IPS DF 19.7 (cell line): ENCODE measurements at places on chromosomes 3 and 15.

GRCh38 chr3:187626581-187626980 lies 43.6 kb downstream of the SST start:
- DNase-seq = no peak

- no peak for DNase-seq
Observed at GRCh38 chr3:168269001-168269400, 173.3 kb upstream of the GOLIM4 start.

- DNase-seq = no peak
Observed at GRCh38 chr3:197083486-197083885, 53.9 kb upstream of the MELTF start.

GRCh38 chr15:94445566-94446160 lies 214.3 kb downstream of the MCTP2 start:
- no peak for DNase-seq

GRCh38 chr3:158205994-158206393 lies 96.1 kb downstream of the RSRC1 start:
- no peak for DNase-seq

GRCh38 chr3:69777582-69777967 lies 38.3 kb downstream of the MITF start:
- no peak for DNase-seq

GRCh38 chr15:22827125-22827524 lies 11.3 kb upstream of the NIPA2 start:
- peak; percentile 38 for DNase-seq

DNA sequence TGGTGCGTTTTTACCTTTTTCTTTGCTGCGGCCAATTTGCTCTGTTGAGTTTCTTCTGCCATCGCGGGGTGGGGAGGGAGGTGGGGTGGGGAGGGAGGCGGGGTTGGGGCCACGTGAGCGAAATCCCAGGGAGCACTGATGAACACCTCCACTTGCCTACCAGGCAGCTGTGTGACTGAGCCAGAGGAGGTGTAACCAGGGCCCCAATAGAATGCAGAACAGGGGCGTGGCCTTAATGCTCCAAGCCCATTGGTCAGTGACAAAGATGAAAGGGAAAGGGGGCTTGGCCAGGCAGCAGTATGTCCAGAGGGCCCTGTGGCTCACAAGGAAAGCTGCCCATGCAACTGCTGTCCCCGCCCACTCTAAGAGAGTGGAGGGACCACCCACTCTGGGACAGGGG lies 21.4 kb upstream of the OR4F6 start:
- peak; percentile 17 for DNase-seq

DNA sequence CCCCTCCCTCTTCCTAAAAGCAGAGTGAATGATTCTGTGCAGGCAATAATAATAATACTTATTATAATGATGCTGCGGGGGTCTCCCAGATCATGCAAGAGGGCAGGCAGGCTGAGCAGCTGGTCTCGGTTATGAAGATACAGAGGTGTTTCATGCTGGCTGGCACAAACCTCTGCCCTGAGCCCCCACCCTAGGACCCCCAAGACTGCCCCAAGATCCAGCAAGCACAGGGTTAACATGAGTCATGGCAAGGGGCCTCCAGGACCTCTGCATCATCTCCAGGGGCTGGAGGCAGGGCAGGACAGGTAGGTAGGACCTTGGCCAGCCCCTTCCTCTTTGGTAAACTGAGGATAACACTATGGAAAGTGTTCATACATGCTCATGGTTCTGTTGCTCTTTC lies 2.7 kb downstream of the MGLL start:
- DNase-seq = no peak

- DNase-seq = no peak
Observed at GRCh38 chr15:61227269-61227949, 1.7 kb downstream of the RORA start.

- DNase-seq = peak; percentile 63
Observed at GRCh38 chr3:52052831-52053306, 3.5 kb downstream of the DUSP7 start.

GRCh38 chr3:16103472-16103871 lies 71.0 kb upstream of the GALNT15 start:
- no peak for DNase-seq

DNA sequence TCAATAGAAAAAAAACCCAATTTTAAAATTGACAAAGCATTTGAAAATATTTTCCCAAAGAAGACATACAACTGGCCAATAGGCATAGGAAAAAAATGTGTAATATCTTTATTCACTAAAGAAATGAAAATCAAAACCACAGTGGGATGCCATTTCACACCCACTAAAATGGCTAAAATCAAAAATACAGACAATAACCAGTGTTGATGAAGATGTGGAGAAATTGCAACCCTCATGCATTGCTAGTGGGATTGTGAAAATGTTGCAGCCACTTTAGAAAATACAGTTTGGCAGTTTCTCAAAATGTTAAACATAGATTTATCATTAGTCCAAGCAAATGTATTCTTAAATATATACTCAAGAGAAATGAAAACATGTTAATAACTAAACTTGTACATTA lies 315.1 kb upstream of the GPR149 start:
- DNase-seq = no peak

DNA sequence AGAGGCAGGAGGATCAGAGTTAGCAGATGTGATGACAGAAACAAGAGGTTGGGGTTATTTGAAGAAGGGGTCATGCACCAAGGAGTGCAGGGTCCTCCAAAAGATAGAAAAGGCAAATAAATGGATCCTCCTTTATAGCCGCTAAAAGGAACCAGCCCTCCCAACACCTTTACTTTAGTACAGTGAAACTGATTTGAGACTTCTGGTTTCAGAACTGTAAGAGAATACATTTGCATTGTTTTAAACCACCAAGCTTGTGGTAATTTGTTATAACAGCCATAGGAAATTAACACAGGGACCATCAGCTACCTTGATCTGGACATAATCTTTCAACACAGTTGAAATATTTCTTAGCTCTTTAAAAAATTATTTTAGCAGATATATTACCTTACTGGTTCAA lies 166.6 kb downstream of the TIGIT start:
- DNase-seq = no peak

DNA sequence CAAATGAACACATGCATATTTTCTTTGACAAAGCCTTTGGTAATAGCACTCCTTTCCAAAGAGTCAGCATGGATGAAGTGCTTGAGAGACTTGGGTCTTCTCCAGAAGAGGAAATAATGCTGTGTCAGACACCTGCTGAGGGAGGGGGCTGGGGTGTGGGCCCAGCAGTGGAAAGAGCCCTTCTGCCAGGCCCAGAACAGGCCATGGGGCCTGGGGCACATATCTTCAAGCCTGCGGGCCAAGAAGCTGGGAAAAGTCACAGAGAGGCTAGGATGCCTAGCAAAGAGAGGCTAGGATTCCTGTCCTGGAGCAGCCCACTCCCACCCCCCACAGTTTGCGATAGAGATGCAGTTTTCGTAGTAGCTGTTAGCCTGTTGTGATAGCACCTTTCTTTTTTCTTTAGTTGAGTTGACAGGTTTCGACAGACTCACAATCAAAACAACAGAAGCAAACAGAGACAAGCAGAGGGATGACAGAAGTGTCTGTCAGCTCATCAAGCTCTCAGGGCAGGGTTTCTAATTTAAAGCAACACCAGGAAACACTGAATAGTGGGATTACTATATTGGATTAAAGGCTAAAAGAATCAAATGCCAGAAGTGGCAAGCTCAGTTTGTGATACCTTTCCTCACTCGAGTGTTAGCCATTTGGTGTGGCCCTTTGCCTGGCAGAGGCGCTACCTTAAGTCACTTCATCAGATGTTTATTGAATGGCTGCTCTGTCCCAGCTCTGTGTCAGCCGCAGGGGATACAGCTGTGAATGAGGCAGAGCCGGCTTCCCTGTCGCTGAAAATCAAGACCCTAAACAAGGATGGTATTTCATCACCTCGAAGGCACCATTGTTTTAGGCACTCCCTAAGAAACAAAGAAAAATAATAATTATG lies 19.0 kb downstream of the CMTM7 start:
- DNase-seq = no peak

- no peak for DNase-seq
Observed at GRCh38 chr15:41944313-41944940, 27.9 kb downstream of the EHD4 start.

- DNase-seq = no peak
Observed at GRCh38 chr3:147002721-147003120, 397.6 kb upstream of the PLSCR5 start.

DNA sequence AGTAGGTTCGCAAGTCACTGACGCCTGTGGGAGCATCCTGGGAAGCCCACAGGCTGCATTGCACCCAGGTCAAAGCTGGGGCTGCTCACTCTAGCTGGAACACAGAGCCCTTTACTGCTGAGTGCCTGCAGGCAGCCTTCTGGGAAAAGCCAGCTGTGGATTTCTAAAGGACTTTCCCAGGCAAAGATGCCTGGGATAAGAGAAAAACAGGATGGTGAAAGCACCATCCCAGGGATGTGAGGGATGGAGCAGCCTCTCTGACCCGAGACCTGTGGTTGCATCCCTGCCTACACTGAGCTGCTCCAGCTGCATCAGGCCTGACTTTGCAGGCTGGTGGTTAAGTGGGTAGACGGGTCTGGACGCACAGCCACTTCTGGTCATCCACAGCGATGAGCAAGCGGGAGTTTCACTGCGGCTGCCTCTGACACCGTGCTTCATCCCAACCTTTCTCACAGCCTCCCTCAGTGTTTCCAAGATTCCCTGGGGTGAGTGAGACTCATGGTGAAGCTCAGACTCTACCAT lies 52.5 kb upstream of the AMOTL2 start:
- DNase-seq = no peak

- no peak for DNase-seq
Observed at GRCh38 chr15:31609258-31609681, 282.6 kb downstream of the KLF13 start.

DNA sequence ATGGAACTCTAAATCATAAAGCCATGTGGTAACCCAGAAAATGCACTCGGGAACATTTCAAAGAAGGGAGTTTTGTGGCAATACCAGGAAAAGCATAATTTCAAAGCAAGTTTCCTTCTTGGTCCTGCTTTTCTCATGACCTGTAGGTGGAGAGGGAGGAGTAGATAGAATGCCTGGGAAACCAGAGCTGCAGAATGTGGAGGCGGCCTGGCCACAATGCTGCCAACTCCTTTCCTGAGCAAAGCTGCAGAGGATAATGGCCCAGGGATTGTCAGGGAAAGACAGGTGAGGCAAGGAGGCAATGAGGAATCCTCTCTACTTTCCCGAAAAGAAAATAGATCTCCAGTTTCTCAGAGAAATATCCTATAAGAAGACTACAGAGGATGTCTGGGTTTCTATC lies 330.3 kb downstream of the FGF12 start:
- DNase-seq = no peak

- DNase-seq = no peak
Observed at GRCh38 chr3:188934989-188935388, 236.8 kb upstream of the TPRG1 start.

- no peak for DNase-seq
Observed at GRCh38 chr3:181252631-181253030, 263.1 kb upstream of the DNAJC19 start.

DNA sequence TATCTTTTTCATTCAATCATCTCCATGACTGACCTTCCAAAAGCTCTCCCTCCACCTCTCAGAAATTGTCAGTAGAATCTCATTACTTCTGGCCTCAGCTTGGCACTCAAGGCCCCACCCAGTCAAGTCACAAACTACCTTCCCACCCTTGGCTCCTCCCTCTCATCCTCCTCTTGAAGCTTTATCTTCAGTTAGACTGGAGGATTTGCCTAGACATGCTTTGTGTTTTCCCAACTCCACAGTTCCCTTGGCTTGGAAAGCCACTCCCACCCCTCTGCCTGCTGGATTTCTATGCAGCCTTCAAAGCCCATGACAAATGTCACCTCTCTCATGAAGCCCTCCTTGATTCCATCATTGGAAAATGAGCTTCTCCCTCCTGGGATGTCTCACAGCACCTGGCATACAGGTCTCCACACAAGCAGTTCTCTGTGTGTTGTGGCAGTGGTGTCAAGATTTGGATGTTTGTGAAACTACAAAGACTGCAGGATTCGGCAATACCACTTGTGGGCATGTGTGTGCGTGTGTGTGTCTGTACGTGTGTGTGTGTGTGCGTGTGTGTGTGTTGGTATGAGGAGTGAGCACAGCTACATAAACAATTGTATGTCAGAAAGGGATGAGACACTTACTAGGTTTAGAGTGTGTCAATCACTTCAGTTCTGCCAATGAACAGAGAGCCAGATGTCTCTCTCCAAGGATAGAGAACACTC lies 45.3 kb upstream of the VPS8 start:
- no peak for DNase-seq

DNA sequence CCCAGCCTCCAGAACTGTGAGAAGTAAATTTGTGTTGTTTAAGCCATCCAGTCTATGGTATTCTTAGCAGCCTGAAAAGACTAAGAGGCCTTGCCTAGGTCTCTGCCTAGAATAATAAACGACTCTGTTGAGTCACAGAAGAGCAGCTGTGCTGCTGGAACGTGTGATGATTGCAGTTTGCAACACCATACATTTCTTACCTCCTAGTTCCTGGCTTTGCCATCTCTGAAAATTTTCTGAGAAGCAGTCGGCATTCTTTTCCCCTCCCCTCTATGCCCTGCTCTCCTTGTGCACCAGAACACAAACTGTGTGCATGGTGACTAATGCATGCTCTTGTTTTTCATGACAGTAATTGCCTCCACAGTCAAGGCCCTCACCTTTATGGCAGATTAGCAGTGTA lies 301.3 kb downstream of the IL20RB start:
- DNase-seq = no peak

DNA sequence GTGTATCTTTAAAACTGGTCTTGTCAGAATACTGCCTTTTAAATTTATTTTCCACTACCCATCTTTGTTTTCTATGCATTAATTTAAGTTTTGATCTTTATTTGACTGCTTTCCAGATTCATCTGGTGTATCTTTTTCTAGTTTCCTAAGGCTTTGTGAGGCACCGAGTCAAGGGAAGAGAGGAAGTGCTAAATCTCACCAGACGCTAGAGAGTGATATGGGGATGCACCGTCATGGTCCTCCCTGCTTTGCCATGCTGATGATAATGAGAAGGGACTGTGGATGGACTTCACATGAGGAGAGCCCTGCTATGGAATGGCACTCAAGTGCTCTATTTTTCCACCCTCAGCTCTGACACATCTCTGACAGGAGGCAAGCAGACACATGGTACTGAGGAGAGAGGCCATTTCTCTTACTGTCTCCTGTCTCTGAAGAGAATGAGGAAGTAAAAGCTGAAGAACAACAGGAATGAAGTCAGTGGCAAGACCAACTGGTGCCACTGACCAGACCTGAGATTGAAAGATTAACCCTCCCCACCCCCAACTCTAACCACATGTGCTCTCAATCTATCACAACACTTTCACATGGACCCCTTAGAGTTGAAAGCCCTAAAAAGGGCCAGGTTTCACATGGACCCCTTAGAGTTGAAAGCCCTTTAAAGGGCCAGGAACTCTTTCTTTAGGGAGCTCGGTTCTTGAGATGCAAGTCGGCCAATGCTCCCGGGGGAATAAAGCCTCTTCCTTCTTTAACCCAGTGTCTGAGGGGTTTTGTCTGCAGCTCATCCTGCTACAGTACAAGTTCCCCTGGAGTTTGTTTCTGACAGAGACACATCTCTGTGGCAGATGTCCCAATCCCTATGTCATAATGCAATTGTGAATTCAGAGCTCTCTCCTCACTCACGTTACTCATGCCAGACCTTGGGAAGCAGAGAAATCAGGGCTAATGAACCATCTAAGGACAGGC lies at the start of gene IQCF2:
Gene IQCF2, plus strand, starts transcription at position 913 of the 963 bp plus-strand sequence. CDS start 52 bp downstream, outside the sequence.
- DNase-seq = no peak

GRCh38 chr15:62824111-62825015 lies 218.2 kb upstream of the TPM1 start:
- DNase-seq = no peak
